Left lung (tissue), 14 donors: ENCODE measurements at places on chromosomes 7 and 10. TPM values are rescaled to one million over a fixed set of nuclear protein-coding genes. Genes with fewer than 3 reads are reported as not detected.

GRCh38 chr10:25725917-25726716 lies 207.9 kb upstream of the MYO3A start:
- DNase-seq, result peak; percentile 34

GRCh38 chr10:23610626-23611307 lies 171.9 kb downstream of the OTUD1 start:
- DNase-seq, result no peak

Gene CCDC3
- 8.7 TPM for polyA plus RNA-seq

DNA sequence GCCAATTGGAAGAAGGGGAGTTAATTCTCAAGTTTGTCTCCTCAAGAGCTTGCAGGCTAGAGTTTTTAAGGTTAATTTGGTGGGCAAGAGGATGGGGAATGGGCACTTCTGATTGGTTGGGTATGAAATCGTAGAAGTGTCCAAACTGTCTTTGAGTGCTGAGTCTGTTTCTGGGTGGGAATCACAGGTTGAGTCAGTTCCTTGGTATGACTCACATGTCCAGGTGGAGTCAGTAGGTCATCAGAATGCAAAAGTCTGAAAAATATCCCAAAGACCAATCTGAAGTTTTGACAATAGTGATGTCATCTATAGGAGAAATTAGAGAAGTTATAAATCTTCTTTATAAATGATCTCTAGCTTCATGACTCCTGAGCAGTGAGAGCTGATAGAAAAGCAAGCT lies 1252.2 kb downstream of the REEP3 start:
- DNase-seq, result no peak
